SJSA1 (cell line): ENCODE measurements at places on chromosomes 16 and 17. TPM values are rescaled to one million over a fixed set of nuclear protein-coding genes. Genes with fewer than 3 reads are reported as not detected.

The MEOX1 gene
- total RNA-seq: not detected in 2 replicates

The CALB2 gene
- 50.4 and 55.0 TPM in 2 replicates for total RNA-seq

- DNase-seq: no peak
Measured at GRCh38 chr16:3836641-3837040, 43.9 kb downstream of the CREBBP start.

DNA sequence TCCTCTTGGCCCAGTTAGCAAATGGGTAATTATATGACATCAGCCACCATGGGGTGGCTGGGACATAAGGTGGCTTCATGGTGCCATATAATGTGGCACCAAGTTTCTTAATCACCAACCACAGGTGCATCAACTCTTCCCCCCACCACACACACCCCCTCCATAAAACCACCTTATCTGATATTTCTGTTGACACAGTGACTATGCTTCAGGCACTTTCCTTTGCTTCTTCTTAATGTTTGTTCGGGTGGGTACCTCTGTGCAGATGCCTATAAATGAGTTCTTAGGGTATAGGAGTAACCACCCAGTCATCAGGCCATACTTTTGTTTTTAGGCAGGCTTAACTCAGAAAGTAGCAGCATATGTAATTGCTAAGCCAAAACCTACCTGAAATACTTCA, 29.5 kb downstream of the RNF43 start:
- no peak for DNase-seq

DNA sequence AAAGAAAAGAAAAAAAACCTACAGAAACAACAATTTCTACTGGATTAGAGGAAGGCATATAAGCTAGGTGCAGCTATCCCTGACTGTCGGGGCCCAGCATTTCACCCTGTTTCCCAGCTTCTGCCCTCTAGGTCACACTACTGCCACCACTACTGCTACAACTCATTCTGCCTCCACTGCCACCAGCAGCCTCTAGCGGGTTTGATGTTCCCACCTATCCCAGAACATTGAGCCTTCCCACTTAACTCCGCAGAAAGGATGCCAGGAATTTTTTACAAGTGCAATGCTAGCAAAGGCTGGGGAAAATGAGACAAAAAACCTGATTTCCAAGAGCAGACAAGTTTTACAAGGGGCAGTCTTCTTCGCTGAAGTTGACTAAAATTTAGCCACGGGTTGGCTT, 10.4 kb downstream of the ADCY9 start:
- DNase-seq: no peak

DNA sequence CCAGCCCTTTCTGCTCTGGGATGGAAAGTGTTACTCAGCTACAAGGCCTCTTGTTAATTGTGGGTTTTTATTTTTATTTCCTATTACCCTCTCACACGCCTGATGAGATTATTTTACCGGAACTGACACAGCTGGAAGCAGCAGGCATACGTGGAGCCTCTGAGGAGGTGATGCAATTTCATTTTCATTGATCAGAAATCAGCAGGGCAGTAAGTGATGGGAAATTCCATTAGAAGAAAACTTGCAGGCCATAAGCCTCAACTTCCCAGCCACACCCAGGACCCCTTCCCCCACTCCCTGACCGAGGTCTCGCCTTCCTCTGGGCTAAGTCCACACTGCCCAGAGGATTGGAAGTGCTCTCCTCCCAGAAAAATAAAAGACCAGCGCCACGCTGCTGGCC, 69.7 kb downstream of the ZFHX3 start:
- DNase-seq: no peak

GRCh38 chr16:17520561-17520960, 49.8 kb upstream of the XYLT1 start:
- DNase-seq: no peak

DNA sequence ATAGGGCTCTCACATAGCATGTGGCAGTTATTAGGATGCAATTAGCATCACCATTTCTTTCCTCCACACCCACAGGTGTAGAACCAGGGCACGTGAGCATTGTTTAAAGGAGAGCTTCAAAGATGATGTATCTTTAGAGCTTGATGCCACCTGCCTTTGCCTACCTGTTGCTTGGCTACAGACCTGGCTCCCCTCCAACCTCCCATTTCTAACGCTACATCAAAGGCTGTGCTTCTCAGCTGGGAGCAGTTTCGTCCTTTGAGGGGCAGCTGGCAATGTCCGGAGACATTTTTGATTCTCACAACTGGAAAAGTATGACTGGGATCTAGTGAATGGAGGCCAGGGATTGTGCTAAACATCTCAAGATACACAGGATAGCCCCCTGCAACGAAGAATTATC, 78.5 kb upstream of the CLEC3A start:
- DNase-seq: no peak
